ENCODE measurements at places on chromosomes 2 and 18.
A peak's percentile ranks its signal among the peaks of the same experiment; 100 is the strongest.

DNA sequence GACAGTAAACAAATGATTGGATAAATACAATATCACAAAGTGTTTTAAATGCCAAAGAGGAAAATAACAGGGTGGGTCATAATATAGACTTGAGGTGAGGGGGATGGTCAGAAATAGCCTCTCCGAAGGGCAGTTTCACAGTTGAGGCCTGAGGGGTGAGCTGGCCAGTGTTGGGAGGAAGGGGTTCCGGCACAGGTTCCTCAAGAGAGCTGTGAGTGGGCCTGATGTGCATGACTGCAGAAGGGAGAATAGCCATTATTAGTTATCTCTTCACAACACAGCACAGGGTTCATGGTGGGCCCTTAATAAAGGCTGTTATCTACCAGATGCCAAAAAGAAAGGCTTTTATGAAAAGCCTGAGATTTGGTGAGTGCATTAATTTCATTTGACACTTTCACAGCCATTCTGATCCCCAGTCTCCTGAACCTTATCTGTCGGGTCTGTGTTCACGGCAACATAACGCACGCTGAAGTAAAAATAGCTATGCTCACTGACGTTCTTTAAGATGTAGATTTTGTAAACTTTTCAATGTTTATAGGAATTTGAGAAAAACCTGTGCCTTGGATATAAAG is 39.6 kb downstream of the POLR1A start:
- no peak for DNase-seq

GRCh38 chr2:201158111-201158929 is 24.6 kb upstream of the CASP10 start:
- peak; percentile 92 for DNase-seq

- DNase-seq = peak; percentile 16
These were observed 93.7 kb upstream of the WDR75 start for GRCh38 chr2:189347540-189347939.

DNA sequence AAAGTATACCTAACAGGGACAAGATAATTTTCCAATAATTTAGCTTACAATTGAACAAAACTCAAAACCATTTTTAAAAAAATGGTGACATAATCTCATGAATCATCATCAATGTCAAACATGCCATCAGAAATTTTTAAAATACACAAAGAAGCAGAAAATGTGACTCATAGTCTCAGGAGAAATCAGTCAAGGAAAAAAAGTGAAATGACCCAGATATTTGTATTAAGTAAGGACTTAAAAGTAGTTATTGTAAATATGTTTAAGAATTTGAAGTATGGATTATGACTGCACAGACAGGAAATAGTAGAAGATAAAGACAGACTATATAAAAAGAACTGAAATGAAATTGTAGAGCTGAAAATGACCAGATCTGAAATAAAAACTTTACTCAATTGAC is 473.9 kb upstream of the SYT4 start:
- DNase-seq = no peak

DNA sequence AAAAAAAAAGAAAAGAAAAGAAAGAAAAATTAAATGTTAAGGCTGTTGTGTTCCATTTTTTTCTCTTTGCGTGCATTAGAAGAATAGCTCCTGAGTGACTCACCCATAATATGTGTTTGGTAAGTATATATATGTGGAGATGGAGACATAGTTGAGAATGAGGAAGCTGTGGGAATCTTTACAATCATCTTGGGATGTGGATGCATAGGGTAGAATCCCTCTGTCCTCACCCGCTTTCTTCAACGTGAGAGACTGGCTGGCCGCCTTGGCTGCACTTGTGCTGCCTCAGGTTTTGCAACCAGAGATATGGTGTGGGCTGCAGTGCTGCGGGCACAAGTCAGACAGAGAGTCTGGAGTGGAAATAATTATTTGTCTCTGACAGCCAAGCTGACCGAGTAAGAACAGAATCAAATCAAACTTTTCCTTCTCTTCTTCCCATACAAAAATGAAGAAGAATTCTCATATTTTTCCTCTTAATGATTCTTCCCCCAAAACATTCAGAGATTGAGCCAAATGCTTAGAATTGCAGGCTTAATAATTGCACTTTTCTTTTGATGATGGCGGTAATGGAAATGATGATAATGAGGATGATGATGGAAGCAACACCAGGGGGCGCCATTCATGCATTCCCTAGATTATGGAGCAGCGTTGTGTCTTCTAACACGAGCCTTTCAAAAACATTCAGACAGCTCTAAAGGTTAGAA is 48.5 kb downstream of the SERPINB7 start:
- no peak for DNase-seq

GRCh38 chr2:184721881-184722280 is 123.6 kb downstream of the ZNF804A start:
- DNase-seq = no peak
